ENCODE measurements at places on chromosomes 6 and 20.

- DNase-seq, result peak; percentile 45
These were observed 622 bp downstream of the SS18L1 start for GRCh38 chr20:62143957-62144825.

GRCh38 chr20:42756991-42757390, 432.7 kb downstream of the PTPRT start:
- DNase-seq, result no peak

- DNase-seq, result no peak
These were observed 64.1 kb downstream of the FAM50B start for GRCh38 chr6:3913077-3913957.

DNA sequence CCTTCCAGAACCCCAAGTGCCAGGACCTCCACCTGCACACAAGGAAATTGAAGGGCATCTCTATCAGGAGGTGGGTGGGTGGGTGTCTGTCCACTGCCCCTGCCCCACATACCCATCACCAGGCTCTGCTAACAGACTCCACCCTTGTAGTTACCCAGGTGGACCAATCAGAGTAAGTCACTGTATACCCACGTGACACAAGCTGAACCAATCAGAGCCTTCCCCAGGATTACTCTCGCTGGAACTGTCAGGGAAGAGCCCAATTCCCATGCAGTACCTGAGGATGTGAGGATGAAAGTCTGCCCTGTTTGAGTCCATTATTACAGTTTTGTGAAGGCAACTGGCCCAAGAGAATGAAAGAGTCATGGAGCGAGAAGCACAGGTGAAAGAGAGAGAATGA, 4.2 kb downstream of the OCSTAMP start:
- no peak for DNase-seq

GRCh38 chr6:8084586-8084985, 17.8 kb downstream of the EEF1E1 start:
- no peak for DNase-seq

GRCh38 chr6:136326038-136326553, 36.5 kb upstream of the BCLAF1 start:
- no peak for DNase-seq

DNA sequence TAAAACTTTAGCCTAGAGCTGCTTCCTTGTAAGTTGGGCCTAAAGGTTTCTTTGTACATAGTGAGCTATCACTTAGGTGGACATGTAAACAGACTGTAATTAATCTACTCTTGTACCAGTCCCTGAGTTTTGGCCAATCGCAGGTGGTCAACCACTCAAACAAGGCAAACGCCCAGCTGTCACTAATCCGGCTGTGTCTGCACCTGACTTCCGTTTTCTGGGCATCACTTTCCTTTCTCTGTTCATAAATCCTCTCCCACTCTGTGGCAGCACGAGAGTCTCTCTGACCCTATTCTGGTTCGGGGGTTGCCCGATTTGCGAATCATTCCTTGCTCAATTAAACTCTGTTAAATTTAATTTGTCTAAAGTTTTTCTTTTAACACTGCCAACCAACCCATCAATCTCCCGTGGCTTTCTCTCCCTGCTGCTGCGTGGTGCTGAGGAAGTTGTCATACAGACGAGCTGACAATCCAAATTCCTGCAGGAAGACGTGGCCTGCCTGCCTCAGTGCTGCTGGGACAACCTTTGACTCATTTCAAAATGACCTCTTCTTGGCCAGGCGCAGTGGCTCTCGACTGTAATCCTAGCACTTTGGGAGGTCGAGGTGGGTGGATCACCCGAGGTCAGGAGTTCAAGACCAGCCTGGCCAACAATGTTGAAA, 206.3 kb downstream of the QKI start:
- no peak for DNase-seq

GRCh38 chr20:1838556-1839279, 56.5 kb upstream of the SIRPA start:
- DNase-seq, result no peak

DNA sequence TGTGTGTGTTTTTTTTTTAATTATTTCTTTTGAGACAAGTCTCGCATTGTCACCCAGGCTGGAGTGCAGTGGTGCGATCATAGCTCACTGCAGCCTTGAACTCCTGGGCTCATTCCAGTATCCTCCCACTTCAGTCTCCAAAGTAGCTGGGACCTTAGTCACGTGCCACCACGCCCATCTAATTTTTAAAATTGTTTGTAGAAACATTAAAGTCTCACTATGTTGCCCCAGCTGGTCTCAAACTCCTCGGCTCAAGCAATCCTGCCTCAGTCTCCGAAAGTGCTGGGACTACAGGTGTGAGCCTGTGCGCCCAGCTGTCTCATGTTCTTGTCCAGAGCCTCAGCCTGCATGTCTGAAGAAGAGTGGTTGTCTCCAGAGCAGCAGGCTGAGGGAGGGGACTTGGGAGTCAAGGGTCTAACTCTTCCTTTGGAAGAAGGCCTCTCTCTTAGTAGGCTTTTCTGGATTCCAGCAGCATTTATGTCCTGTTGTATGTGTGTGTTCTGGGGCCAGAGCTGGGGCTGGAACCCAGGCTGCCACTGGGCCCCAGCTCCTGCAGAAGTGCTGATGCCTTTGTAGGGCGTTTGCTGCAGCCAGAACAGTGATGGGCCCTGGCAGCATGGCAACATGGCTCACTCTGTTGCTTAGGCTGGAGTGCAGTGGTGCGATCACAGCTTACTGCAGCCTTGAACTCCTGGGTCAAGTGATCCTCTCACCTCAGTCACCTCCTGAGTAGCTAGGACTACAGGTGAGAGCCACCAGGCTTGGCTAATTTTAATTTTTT, 5.4 kb downstream of the DNMT3B start:
- DNase-seq, result no peak

- no peak for DNase-seq
These were observed 13.7 kb downstream of the MCUR1 start for GRCh38 chr6:13800615-13801014.

GRCh38 chr6:15621203-15622044, 41.4 kb downstream of the DTNBP1 start:
- DNase-seq, result no peak
